CD14-positive monocyte (primary cell): ENCODE measurements at places on chromosomes 2 and 18.
A peak's percentile ranks its signal among the peaks of the same experiment; 100 is the strongest.

DNA sequence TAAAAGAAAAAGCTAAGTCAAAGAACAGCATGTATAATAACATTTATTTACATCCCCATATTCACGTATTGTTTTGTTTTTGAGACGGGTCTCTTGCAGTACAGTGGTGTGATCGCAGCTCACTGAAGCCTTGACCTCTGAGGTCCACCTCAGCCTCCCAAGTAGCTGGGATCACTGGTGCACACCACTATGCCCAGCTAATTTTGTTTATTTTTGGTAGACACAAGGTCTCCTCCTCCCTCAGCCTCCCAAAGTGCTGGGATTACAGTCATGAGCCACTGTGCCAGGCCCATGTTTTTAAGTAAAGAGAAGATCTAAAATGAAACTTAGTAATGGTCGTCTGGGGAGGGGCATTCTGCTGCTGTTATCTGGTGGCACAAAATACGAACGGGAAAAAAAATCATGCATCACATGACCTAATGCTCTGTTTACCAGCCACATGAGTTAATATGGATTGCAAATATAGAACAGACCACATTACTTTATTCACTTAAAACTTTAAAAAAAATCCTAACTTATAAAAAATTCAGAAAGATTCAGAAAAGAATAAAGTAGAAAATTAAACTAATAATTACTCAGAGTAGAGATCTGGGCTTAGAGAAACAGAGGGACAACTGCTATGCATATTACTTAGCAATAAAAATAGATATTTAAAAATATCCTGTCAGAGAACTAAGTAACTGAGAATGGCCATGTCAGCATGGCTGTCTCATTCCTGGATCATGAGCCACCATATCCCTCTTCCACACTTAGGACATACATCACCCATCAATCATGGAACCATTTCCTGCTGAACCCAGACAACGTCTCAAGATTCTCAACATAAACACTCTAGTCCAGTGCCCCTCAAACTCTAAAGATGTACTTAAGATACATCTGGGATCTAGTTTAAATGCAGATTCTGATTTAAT, 7.3 kb downstream of the MMADHC start:
- H3K27ac ChIP-seq = peak overlapping the region; percentile 53
- peaks cover 4% of the 10 kb centered on the region for H3K4me1 ChIP-seq
- H3K27me3 ChIP-seq = no peaks in the 10 kb centered on the region
- DNase-seq = no peak
- H3K4me3 ChIP-seq = no peak overlapping the region

GRCh38 chr2:45992021-45992740, 305.0 kb upstream of the EPAS1 start:
- no peaks in the 10 kb centered on the region for H3K4me1 ChIP-seq
- no peak for DNase-seq
- H3K27ac ChIP-seq = no peak overlapping the region
- H3K36me3 ChIP-seq = peaks cover 23% of the 10 kb centered on the region
- H3K27me3 ChIP-seq = no peaks in the 10 kb centered on the region
- H3K4me3 ChIP-seq = no peak overlapping the region

DNA sequence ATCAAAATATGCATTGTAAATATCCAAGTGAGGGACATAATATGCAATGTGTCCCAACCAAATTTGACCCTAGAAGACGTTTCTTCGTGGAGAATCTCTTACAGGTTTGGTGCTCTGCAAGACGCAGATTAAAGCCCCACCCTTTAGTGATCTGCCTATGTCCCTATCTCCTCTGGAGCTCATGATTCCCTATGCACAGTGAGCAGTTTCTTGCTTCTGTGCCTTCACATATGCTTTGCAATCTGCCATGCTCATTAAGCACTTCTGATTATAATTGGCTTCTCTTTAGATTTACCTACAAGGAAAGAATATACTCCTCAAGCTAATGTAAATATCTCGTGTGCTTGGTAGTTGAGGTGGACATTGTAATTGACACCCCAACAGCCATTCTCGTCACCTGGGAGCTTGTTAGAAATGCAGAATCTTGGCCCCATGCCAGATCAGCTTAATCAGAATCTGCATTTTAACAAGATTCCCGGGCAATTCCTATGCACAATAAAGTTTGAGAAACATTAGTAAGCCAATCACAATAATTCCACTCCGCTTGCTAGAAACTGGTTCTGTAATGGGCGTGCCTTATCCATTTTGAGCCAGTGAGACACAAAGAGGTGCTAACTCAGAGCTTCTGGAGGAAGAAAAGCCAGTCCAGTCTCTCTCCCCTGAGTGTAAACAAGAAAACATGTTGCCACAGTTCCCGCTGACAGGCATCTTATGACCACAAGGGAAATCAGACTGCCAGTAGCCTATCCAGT, 2.8 kb upstream of the PUM2 start:
- H3K4me3 ChIP-seq = no peak overlapping the region
- H3K27me3 ChIP-seq = no peaks in the 10 kb centered on the region

- H3K27ac ChIP-seq = no peak overlapping the region
- no peaks in the 10 kb centered on the region for H3K4me1 ChIP-seq
- no peak overlapping the region for H3K4me3 ChIP-seq
- H3K27me3 ChIP-seq = no peaks in the 10 kb centered on the region
- DNase-seq = no peak
These were observed 118.3 kb upstream of the RNU4ATAC start for GRCh38 chr2:121412349-121412748.

DNA sequence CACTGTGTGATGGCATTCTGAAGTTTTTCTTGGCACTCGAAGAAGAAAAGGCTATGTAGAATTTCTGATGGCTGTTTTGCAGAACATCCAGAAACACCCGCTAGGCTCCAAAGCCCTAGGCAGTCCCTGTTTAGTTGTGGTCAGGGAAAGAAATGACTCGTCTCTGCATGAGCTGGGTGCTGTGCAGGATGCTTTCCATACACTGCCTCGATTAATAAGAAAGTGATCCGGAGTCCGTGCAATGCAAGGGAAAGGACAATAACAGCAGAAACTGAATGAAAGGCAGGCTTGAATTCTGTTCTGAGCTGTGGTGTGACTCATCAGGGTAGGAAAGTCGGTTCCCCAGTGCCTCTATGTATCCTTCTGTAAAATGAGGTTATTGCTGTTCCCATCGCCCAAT, 18.7 kb downstream of the MAPRE3 start:
- DNase-seq = no peak
- H3K36me3 ChIP-seq = no peaks in the 10 kb centered on the region
- no peak overlapping the region for H3K27ac ChIP-seq
- H3K4me3 ChIP-seq = no peak overlapping the region
- H3K4me1 ChIP-seq = no peaks in the 10 kb centered on the region

DNA sequence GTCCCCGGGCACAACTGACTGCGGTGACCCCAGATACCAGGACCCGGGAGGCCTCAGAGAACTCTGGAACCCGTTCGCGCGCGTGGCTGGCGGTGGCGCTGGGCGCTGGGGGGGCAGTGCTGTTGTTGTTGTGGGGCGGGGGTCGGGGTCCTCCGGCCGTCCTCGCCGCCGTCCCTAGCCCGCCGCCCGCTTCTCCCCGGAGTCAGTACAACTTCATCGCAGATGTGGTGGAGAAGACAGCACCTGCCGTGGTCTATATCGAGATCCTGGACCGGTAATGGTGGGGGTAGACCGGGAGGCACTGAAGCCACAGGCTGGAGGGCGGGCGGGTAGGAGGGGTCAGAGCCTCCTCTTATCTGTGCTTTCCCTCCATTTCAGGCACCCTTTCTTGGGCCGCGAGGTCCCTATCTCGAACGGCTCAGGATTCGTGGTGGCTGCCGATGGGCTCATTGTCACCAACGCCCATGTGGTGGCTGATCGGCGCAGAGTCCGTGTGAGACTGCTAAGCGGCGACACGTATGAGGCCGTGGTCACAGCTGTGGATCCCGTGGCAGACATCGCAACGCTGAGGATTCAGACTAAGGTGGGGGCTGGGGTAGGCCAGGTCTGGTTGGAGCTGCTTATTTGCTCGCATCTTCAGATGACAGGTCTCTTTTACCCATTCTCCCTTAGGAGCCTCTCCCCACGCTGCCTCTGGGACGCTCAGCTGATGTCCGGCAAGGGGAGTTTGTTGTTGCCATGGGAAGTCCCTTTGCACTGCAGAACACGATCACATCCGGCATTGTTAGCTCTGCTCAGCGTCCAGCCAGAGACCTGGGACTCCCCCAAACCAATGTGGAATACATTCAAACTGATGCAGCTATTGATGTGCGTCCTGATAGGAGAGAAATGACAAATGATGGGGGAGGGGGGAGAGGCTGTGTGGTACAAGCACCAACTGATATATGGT, 780 bp downstream of the HTRA2 start:
- H3K4me1 ChIP-seq = peaks cover 46% of the 10 kb centered on the region
- peaks cover 40% of the 10 kb centered on the region for H3K36me3 ChIP-seq
- peak overlapping the region; percentile 15 for H3K27ac ChIP-seq
- peak; percentile 75 for DNase-seq
- peak overlapping the region; percentile 65 for H3K4me3 ChIP-seq

- peaks cover 99% of the 10 kb centered on the region for H3K36me3 ChIP-seq
- H3K4me1 ChIP-seq = no peaks in the 10 kb centered on the region
- no peaks in the 10 kb centered on the region for H3K27me3 ChIP-seq
- H3K4me3 ChIP-seq = no peak overlapping the region
- no peak for DNase-seq
These were observed 101.9 kb downstream of the USP40 start for GRCh38 chr2:233464531-233465240.

DNA sequence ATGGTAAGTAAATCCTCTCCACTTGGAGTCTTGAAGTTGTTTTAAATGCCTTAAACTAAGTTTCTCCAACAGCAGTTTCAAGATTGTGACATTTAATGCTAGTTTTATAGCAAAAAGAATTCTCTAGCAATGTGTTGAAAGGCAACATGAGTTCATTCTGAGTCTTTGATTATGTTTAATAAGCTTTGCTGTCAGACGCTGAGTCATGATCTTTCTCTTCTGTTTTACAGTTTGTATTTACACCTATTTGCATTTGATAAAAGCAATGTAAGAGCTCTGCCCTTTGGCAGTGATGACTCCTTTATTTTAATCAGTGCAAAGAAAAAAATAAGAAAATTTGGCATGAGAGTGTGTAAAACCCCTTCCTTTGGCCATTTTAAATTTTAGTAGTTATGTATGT, 497.7 kb downstream of the STK39 start:
- H3K36me3 ChIP-seq = no peaks in the 10 kb centered on the region
- no peak for DNase-seq
- H3K4me1 ChIP-seq = no peaks in the 10 kb centered on the region
- H3K27ac ChIP-seq = no peak overlapping the region
- H3K4me3 ChIP-seq = no peak overlapping the region
- no peaks in the 10 kb centered on the region for H3K27me3 ChIP-seq

- H3K36me3 ChIP-seq = no peaks in the 10 kb centered on the region
- no peaks in the 10 kb centered on the region for H3K27me3 ChIP-seq
- H3K4me3 ChIP-seq = no peak overlapping the region
- DNase-seq = no peak
- H3K4me1 ChIP-seq = no peaks in the 10 kb centered on the region
- no peak overlapping the region for H3K27ac ChIP-seq
These were observed 43.3 kb upstream of the PTPRM start for GRCh38 chr18:7523772-7524171.
